Urinary bladder (tissue), 4 donors: ENCODE measurements at places on chromosomes 5 and 9. TPM values are rescaled to one million over a fixed set of nuclear protein-coding genes. Genes with fewer than 3 reads are reported as not detected.

- no peak for DNase-seq
These were observed 661.0 kb upstream of the C9orf72 start for GRCh38 chr9:28234133-28234893.

DNA sequence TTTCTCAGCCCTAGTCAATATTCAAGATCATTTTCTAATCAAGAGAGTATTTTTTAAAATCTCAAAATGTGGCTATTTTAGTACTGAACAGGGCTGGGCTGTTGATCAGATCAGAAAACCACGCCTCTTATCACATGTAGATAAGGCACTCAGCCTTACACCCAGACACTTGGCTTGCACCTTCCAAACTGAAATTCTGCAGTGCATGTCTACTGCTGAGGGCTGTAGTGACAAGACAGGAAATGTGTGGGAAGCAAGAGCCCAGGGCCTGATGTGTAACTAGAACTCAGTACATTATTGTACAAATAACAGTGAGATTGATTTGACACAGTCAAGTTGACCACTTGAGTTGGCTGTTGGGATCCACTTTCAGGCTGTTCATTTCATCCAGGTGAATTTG, 48.6 kb downstream of the UBE2QL1 start:
- DNase-seq = no peak

GRCh38 chr9:33014665-33015014, 10.4 kb upstream of the DNAJA1 start:
- no peak for DNase-seq

GRCh38 chr5:11904265-11904906, at the start of gene CTNND2:
CTNND2 (minus strand) TSS chr5:11904446; CDS start chr5:11903853, 593 bp downstream.
- peak; percentile 8 for DNase-seq

DNA sequence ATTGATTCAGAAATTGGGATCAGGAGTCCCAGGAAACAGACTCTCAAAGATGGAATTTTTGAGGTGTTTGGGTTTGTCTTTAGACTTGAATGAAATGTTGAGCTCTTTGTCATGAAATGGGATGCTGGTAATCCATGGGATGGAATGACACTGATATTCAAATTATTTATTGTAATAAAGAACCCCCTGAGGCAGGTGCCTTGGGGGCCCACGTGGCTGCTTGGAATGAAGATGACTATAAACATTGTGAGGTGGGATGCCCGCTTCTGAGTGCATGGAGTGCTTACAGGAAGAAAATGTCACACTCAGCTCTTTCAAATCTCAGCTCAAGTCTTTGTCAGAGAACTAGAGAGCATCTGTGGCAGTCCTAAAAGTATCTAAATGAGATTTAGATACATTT, 9.6 kb upstream of the C1QTNF2 start:
- no peak for DNase-seq

DNA sequence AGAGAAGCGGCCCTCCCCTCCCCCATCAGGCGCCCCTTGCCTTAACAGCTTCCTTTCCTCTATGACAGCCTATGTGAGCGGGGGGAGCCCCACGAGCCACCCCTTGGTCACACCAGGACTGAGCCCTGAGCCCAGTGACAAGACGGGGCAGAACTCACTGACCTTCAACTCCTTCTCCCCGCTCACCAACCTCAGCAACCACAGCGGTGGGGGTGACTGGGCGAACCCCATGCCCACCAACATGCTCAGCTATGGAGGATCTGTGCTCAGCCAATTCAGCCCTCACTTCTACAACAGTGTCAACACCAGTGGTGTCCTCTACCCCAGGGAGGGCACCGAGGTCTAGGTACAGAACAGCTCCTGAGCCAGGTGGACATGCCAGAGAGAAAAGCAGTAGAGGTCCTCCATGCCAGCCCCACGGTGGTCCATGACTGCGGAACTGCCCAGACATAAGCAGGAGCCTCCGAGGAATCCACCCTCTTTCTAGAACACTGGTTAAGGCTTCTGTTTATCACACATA, 2.6 kb downstream of the FOXI1 start:
- DNase-seq = no peak

- no peak for DNase-seq
These were observed 71.5 kb downstream of the GDNF start for GRCh38 chr5:37768371-37768770.

DNA sequence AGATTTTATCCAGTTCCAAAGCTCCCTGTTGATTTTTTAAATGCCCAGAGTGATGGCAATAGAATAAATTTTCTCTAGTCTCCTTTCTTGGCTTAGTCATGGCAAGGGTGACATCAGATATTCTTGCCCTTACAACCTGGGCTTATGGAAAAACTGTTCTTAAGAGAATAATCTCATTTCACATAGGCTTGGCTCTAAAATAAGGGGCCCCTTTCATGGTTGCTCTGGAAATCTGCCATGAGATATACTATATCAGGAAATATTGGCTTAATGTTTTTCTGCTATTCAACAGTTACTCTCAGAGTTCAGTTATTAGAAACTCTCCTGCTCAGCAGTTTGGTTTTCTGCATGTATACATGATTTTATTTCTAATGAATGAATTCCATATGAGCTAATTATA, 7.8 kb downstream of the HMHB1 start:
- DNase-seq = no peak

The RNF208 gene
- not detected for total RNA-seq

The HMCN2 gene
- 15.9 TPM for total RNA-seq

The NIPAL4 gene
- 5.0 TPM for total RNA-seq

The SLC2A6 gene
- 3.4 TPM for total RNA-seq
